ENCODE measurements at places on chromosomes 12 and 14.

DNA sequence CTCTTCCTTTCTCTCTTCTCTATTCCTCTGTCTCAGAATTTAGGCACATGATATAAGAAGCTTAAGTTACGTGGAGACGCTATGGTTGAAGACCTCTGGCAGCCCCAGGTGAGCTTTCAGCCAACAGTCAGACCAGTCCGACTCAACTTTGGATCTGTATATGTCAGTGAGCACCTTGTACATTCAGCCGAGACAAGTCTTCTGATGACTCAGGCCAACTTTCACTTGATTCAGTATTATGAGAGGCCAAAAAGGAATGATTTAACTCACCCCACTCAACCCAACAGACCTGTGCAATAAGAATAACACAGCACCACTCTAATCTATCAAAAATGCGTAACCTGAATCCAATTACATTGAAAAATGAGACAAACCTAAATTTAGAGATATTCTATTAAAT is 47.5 kb upstream of the FOXG1 start:
- DNase-seq = no peak

DNA sequence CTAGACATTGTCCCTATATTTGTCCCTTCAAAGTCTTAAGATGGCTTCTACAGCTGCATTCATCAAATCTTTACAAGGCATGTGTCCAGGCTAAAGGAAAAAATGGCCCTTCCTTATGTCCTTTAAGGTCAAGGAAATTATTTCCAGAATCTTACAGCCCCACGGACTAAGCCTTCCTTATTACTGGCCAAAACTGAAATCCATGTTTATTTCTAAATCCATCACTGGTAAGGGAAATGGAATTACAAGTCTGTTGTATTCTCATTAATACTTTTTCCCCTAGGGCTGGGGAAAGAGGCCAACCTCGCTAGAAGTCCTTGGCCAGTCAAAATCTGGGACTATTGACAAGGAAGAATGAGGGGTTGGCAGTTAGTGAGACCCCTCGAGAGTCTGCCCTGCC is 252.5 kb downstream of the TMEM132C start:
- no peak for DNase-seq

- DNase-seq = peak; percentile 63
These were observed 10.3 kb downstream of the EXOC3L4 start for GRCh38 chr14:103104654-103105452.

DNA sequence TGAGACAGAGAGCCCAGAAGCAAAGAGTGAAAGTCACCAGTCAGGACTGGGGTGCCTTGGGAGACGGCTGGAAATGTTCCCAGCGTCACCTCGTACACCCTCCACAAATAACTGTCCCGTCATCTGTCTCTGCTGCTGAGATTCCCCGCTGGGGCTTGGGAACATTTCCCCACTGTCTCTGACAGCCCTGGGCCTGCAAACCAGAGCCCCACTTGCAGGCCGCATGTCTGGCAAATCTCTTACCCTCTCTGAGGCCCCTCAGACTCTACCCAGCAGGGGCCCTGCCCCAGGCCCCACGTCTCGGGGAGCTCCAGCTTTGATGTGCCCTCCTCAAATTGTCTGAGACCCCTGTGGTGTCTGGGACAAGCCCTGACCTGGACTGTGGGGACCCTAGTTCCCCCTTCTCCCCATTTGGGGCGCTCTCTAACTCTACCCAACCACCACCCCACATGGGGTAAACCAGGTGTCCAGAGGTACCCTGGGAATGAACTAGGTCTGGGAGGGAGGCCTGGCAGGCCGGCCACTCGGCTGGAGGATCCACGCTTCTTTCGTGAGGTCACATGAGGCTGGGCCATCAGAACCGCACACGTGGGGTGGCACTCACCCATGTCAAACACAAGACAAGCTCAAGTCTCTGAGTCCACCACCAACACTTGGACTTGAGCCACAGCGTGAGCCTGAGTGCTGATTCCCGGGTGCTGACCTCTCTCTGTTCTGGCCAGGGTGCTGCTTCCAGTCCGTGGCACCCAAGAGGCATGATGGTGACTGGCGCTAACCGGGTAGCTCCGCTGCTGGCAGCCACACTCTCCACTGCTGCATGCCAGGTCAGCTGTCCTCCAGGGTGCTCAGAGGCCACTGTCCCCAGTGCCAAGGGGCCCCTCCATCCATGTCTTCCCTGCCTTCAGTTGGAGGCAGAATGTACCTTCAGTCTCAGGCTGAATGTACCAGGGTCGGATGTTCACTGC is 59.8 kb downstream of the DIO3 start:
- no peak for DNase-seq

All from activated CD4-positive, alpha-beta T cell treated with anti-CD3 and anti-CD28 coated beads for 24 hours (primary cell).